ENCODE measurements at places on chromosomes 5 and 9.

DNA sequence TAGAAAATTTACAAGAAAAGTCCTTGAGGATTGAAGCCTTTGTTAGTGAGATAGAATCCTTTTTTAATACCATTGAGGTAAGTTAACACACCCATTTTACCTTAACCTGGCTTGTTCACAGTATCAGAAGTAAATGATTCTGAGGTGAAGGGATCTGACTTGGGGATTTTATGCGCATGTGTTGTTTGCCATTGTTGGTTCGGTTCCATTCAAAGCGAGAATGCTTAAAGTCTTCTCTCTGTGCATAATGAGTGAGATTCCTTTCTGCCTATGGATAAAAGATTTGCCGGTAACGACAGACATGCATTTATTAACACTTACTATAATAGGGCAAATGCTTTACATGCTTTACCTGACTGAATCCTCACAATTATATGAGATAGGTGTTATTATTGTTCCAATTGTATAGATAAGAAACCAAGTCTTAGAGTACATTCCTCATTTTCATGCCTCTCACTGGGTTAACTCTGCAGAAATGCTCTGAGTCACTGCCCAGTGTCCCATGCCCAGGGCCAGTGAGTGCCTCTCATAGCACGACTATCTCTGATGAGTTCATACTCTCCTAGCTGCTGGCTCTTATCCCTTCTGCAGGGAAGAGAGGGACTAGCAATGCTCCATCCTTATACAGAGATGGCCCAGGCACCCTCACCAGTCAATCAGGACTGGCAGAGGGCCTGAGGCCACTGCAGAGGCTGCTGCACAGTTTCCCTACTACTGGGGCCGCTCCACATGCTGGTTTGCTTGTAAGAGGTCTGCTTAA, 54.4 kb downstream of the CMYA5 start:
- no peak for DNase-seq

- DNase-seq: no peak
Observed at GRCh38 chr5:109743770-109744212, 54.1 kb downstream of the MAN2A1 start.

GRCh38 chr5:81817980-81818379, 67.1 kb upstream of the SSBP2 start:
- DNase-seq: no peak

DNA sequence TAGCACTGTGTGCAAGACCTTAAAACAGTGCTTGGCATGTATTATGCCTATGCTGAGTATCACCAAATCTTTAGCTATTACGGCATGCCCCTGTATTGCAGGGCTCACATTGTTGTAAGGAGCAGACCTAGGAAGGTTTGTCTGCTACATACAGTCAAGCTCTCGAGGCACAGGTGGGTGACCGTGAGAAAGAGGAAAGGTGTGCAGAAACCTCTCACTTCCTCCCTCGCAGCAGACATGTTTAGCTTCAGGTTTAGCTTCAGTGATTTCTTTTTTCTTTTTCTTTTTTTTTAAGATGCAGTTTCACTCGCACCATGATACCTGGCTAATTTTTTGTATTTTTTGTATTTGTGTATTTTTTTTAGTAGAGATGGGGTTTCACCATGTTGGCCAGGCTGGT, 275.8 kb upstream of the RIOK2 start:
- no peak for DNase-seq

GRCh38 chr5:172941067-172941516, 18.1 kb upstream of the RPL26L1 start:
- no peak for DNase-seq

DNA sequence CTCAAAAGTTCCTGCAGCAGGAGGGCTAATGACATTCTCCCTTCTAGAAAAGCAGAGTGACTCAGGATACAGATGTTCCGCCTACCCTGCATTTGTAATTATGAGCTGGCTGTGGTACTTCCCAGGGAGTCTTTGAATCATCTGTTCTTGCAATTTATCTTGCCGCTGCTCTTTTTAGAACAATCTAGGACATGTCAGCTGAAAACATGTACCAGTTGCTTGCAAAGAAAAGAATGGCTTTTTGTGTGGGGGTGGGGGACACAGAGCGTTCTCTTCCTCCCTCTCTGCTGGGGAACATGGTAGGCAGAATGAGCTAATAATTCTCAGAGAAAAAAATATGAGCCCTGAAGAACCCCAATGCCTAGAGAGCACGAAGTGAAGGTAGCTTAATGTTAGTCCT, 51.7 kb upstream of the TUT7 start:
- DNase-seq: no peak
